ENCODE measurements at places on chromosomes 1 and 21.

GRCh38 chr1:95790136-95790535 is 556.1 kb downstream of the RWDD3 start:
- no peak for DNase-seq

DNA sequence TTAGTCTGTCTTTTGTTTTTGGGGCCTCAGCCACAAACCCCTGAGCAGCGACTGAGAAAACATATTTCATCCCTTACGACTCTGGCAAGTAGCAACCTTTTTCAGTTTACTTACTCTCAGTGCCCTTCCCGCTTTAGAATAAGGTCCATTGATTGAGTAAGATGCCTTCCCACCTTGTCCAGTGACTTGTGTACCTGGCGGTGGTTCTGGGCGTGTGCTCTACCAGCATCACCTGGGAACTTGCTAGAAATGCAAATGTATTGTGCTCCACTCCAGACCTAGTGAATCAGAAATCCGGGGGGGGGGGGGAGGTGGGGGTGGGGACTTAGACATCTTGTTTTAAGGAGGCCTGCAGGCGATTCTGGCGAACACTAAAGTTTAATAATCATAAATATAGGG is 72.1 kb downstream of the S1PR1 start:
- no peak for DNase-seq

- DNase-seq: no peak
Observed at GRCh38 chr1:95278173-95279006, 44.4 kb downstream of the RWDD3 start.

DNA sequence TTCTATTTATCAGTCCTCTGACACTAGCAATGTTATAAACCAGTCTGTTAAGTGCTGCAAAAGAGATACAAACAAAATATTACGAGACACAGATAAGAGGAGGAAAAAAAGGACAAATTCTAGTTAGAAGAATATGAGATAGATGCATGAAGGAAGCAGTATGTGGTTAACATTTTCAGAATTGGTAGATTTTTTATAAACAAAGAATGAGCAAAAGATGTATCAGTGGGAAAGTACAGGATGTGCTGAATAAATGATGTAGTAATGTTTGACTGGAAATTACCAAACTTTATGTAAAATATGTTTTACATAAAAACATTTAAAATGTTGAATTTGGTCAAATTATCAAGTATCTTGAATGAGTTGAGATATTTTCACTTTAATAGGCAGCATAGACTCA is 574.2 kb downstream of the NUF2 start:
- no peak for DNase-seq

DNA sequence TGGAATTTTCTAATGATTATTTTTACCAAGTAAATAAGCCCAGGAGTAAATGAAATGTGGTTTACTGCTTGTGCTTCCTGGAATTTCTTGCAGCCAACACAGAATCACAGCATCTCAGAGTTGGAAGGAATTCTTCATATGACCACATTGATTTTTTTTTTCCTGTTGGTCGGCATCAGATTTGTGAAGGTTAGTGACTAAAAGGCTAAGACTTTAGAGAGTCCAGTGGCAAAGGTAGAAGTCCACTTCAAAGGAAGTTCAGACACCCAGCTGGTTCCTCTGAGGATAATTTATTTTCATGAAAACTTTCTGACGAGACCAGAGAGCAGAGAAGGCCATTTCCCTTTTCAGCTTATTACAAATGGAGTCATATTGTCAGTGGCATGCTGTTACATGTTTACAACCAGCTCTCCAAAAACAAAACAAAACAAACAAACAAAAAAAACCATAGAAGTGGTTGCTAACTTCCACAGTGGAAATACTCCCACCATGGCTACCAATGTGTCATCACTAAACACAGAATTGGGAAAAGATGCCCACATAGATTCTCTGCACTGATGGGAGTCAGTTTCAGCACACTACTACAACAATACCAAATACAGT is 77.2 kb upstream of the CDC42BPA start:
- DNase-seq: no peak

- DNase-seq: no peak
Observed at GRCh38 chr1:18950401-18951026, 6.0 kb downstream of the IFFO2 start.
